ENCODE measurements at places on chromosomes 3 and 15.

DNA sequence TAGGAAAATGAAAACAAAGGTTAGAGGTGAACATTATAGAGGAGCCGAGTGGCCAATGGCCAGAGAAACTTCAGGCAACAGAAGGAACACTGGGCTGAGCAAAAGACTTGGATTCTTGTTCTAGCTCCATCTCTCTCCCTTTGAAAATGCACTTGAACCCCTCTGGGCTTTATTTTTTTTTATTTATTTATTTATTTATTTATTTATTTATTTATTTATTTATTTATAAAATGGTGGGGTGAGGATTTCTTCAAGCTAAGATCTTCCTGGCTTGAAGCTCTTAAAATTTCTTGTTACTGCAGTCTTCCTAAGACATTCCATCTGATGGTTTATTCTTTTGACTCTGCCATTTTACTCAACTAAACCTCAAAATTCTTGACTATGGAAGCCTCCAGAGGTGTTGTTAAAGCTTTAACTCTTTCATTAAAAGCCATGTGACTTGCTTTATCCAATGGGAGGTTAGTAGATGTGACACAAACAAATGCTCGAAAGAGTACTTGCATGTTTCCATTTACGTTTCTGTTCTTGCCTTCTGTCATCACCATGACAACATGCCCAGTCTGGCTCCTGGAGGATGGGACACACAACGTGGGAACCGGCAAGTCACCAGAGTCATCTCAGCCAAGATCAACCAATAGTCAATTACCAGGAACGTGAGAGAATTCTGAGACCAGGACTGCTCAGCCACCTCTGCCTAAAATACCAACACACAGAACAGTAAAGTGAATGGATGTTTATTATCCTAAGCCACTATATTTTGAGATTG is 325.2 kb upstream of the CTNNB1 start:
- DNase-seq = no peak

GRCh38 chr3:158789592-158789991 is 12.3 kb upstream of the MFSD1 start:
- no peak for DNase-seq

- DNase-seq = no peak
Observed at GRCh38 chr3:4326868-4327267, 23.7 kb downstream of the SETMAR start.

DNA sequence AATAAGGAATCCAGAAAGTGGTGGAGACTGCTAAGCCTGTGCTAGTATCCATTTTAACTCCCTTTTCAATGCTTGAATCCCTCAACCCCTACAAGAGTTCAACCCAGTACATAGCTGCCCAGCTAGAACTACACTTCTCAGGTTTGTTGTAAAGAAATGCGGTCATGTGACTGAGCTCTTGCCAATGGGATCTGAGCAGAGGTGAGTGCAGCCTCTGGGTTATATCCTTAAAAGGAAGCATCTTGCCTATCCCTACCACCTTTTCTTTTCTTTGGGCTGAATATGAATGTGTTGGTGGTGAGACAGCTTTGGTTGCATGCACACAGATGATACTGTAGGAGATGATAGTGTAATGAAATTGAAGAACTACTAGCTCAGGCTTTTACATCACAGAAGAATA is 139.7 kb downstream of the CADPS start:
- no peak for DNase-seq

DNA sequence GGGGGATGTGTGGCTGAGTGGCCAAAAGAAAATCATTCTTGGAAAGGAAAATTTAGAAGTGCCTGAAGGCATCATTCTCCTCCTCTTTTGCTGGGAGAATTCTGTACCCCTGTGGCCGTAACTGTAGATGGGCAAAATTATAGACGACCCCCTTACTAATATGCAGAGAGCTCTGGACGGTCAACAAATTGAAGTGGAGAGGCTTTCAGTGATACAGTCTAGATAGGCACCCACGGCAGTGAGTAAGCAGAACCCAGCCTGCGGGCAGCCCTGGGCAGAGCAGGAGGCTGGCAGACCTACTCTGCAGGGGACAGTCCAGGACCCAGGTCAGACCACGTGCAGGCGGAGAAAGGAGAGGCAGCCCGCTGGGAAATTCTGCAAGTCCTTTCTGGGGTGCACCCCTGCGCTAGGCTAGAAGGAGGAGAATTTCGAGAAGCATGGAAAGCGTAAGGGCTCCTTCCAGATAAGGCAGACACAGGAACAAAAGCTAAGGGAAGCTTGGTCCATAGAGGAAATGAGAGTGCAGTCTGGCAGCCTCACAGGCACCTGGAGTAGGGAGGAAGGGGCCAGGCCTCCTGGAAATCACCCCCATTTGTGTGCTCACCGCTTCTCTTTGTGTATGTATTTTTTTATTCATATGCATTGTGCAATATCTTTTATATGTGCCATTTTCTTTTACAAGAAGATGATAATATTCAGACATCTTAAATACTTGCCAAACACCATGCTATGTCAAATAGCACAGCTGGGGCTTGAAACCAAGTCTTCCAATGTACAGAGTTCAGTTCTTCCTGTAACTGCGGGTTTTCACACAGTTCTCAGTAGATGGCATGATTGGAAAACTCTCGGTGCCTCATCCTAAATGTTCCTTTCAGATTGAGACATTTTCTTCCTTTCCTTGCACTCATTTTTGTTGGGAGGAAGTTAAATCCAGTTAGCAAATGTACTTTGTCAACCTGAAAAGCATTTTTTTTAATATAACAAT is 40.2 kb downstream of the LRRK1 start:
- no peak for DNase-seq

DNA sequence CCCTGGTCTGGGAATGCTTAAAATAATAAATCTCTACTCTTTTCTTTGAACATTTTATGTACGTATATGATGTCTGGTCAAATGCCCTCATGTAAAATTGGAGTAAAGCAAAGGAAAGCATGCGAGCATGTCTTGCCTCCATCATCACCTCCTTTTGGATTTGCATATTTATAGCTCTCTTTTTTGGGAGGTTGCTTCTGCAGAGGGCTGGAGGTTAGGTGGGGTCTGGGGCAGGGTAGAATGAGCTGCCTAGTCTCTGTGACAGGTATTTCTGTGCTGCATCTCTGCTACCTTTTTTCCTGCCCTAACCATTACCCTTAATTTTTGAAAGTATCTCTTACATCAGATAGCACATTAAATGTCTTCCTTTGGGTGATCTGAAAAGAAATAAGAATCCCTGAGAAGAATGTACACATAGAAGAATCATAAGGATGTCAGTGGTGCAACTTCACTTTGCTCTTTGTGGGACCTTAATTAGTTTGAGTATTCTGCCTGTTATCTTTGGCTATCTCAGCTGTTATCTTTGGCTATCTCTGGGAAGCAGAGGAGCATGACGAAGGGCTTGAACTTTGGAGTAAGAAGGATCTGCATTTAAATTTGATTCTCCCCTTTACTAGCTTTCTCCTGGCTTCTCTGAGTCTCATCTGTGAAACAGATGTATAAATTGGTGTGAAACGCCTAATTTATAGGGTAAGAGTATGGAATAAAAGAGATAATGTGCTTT is 40.2 kb downstream of the PPM1L start:
- no peak for DNase-seq
